Right atrium auricular region (tissue), 2 donors: ENCODE measurements at places on chromosomes 2 and 18. TPM values are rescaled to one million over a fixed set of nuclear protein-coding genes. Genes with fewer than 3 reads are reported as not detected.

DNA sequence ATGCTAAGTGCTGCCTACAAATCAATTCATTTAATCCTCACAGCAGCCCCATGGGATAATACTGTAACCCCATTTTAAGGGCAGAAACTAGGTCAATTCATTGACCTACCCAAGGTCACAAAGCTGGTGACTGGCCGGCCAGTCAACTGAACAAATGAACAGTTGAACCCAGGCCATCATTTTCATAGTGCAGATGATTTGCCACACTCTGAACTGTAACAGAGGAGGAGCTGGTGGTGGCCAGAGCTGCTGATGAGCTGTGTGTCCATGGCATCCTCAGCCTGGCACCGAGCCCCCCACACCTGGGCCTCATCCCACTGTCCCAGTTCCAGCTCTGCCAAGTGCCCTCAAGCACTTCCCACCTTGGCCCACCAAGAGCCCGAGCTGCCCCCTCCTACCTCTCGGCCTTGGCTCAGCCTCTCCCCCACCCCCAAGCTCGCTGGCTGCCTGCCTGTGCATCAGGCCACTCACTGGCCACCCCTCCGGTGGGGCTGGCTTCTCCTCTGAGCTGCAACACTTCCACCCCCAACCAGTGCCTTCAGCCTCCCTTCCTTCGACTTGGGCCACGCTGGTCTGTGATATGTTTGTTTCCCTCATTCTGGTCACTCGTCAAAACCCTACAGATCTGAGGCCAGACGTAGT is 58.4 kb downstream of the ATOH8 start:
- peak; percentile 55 for DNase-seq

DNA sequence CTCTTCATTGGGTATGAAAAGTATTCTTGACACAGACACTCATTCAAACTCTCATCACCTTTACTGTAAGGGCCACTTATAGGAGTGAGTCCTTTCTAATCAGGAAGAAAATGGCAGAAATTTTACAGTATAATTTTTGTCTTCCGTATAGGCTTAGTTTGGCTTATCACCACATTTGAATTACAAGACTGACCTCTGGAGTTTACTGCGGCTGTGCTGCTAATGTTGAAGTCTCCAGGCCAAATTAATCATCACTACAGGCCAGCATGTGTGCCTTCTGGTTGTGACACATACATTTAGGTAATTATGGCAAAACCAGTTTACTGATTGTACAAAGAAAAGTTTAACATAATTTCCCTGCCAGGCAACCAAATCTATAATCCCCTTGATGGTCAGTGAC is 753.6 kb upstream of the GCFC2 start:
- DNase-seq = no peak

DNA sequence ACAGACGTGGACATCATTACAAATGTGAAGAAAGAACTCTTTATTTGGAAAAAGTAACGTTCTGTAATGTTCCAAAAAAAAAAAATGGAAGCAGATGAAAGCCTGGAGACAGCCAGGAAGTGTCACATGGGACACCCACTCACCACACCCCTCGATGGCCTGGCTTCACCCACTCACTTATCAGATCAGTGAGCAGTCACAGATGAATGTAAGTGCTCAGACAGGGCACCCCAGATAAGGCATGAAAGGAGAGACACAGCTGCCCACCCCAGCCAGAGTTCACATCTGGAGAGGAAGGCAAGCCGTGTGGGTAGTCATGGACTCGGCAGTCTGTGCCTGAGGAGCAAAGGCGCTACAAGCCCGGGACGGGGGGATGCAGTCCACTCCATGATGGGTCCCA is 105.2 kb downstream of the SEPTIN10 start:
- DNase-seq = no peak

GRCh38 chr2:112645310-112646101 is at the start of gene SLC20A1:
TSS of gene SLC20A1 (plus strand) at chr2:112645939. CDS start at chr2:112646829, 890 bp downstream.
- DNase-seq = peak; percentile 93

GRCh38 chr2:185785156-185785555 is 46.6 kb downstream of the FSIP2 start:
- DNase-seq = no peak

DNA sequence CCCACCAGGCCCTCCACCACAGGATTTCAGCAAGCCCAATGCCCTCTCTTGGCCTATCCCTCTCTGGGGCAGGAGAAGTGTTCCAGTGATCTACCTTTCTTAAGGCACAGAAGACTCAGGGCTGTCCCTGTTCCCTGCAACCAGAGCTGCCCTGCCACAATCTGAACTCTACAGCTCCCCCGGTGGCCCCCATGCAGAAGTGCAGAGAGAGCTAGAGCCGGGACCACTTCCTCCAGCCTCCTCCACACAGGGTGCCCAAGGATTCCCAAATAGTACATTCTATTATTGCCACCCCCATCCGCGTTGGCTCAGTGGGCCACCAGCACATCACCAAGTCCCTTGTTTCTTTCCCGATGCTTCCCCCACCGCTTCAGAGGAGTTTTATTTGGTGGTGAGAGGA is 114.8 kb upstream of the PTPRM start:
- no peak for DNase-seq

- DNase-seq = no peak
Observed at GRCh38 chr18:33181016-33181415, 259.5 kb downstream of the CCDC178 start.

GRCh38 chr2:100660851-100661584 is 98.2 kb downstream of the PDCL3 start:
- DNase-seq = no peak

GRCh38 chr2:111716905-111717775 is 166.9 kb downstream of the ANAPC1 start:
- no peak for DNase-seq

DNA sequence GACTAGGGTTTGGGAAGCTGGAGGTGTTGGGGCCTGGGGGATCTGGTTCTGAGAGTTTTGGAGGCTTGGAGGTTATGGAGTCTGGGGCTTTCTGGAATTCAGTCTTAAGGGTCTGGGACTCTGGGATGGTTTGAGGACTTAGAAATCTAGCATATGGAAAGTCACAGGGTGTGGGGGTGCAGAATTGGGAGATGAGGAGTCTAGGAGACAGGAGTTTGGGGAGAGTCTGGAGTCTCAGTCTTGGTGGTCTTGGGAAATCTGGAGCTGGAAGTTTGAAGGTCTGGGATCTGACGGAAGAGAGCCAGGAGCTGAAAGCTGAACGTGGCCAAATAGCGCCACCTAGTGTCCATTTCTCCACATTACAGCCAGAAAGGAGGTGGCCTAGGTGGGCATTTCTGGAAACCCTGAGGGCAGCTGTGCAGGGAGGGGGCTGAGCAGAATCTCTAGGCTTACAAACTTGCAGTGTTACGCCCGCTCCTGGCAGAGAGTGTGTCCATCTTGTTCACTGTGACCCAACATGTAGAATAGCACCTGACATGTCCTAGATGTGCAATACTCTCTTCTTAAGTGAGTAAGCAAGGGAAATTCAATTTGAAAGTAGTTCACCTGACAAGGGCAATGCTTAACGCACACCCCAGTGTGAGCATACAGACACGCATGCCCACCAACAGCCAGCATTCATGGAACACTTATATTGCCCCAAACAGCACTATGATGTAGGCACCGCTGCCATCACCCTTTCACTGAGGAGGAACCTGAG is 204.8 kb downstream of the TFCP2L1 start:
- DNase-seq = no peak

Gene LHCGR
- not detected for total RNA-seq

Gene EMX1
- not detected for total RNA-seq

Gene AKAIN1
- not detected for total RNA-seq

Gene LNPK
- total RNA-seq = 14.8 TPM

Gene BMP10
- total RNA-seq = 1.9 TPM

Gene ECEL1
- not detected for total RNA-seq

Gene LYPD6B
- not detected for total RNA-seq

Gene IFIH1
- 4.1 TPM for total RNA-seq
